Activated CD4-positive, alpha-beta T cell treated with anti-CD3 and anti-CD28 coated beads, Interleukin-2, Interleukin-4, amounts not matched to agents 100 ng/mL and 50 ng/mL, durations not matched to agents 16 hours and 8 hours (primary cell): ENCODE measurements at places on chromosomes 7 and 10.

- no peak for DNase-seq
Measured at GRCh38 chr10:69421611-69422308, 5.0 kb upstream of the TACR2 start.

DNA sequence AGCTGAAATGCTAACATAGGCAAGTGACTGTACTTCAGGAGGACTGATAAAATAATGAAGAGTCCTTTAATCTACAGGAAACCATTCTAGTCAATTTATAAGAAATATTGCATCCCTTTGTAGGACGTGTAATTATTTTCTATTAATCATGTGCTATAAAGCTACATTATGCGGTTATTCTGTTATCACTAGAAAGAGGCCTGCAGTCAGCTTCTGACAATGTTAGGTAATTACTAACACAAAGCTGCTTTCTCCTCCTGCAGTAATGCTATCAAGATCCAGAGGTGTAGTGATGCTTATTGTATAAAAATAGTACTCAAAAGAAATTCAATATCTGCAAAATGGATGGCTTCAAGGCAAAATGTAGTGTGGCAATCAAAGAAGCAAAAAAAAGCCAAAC is 191.1 kb downstream of the SKAP2 start:
- no peak for DNase-seq

DNA sequence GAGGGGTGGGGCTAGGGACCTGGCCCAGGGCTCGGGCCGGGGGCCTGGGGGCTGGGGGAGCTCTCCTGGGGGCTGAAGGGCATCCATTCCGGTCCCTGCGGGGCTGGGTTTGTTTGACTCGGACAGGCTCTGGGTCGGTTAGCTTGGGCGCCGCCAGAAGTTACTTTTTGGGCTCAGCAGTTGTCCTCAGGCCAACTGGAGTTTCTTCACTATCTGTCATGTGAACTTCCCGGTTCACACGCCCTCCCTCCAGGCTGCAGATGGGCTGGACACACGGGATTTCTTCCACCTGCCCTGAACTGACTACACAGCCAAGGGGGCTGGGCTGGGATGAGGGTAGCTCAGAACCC is 3.8 kb downstream of the SLC4A2 start:
- DNase-seq, result no peak

DNA sequence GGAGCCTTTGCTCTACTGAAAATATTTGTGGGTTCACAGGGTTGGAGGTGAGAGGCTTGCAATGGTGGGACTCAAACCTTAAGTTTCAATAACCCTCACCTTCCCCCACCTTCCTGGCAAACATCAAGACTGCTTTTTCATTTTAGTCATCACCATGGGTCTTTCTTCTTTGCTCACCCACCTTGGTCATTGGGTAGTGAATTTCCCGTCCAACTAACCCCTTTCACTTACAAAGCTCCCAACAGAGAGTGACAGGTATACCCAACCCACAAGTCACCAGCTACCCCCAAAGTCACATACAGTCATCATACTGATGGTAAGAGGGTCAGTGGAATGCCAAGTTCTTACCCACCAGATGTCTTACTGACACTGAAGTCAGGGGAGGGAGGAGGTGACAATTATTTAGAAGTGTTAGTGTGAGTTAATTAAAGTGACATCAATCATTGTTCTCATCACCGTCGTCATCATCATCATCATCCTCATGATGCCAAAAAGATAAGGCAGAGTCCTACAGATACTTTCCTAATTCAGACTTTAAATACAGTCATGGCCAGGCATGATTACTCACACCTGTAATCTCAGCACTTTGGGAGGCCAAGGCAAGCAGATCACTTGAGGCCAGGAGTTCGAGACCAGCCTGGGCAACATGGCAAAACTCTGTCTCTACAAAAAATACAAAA is 49.0 kb downstream of the PIK3AP1 start:
- DNase-seq, result no peak

DNA sequence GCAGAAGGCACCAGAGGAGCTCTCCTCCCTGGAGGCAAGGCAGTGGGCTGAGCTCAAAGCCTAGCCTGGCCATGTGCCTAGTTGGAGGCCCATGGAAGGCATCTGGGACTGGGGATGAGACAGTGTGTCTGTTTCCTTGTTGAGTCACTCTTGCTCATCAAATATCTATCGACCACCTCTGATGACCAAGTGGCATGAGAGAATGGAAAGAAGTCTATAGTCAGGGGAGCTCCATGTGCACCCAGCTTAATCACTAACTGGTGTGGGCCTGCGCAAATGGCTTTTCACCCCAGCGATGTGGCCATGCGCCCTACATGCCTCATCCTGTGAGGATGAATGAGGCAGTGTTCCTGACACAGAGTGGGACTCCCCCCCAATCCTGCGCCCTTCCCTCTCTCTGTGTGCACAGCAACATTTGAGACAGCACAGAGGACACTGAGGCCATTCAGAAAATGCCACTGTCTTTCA is 229.9 kb downstream of the RPS24 start:
- DNase-seq, result no peak

DNA sequence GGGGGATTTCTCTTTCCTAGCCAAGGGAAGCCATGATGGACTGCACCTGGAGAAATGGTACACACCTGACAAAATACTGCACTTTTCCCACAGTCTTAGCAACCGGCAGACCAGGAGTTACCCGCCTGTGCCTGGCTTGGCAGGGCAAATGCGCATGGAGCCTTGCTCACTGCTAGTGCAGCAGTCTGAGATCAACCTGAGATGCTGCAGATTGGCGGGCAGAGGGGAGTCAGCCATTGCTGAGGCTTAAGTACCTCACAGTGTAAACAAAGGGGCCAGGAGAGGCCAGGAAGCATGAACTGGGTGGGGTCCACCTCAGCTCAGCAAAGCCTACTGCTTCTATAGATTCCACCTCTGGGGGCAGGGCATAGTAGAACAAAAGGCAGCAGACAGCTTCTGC is 49.4 kb downstream of the OR13A1 start:
- DNase-seq, result no peak

GRCh38 chr10:84181631-84182030 is 8.0 kb downstream of the GPR15LG start:
- DNase-seq, result no peak

GRCh38 chr7:7148798-7149481 is 33.4 kb upstream of the C1GALT1 start:
- DNase-seq, result no peak

DNA sequence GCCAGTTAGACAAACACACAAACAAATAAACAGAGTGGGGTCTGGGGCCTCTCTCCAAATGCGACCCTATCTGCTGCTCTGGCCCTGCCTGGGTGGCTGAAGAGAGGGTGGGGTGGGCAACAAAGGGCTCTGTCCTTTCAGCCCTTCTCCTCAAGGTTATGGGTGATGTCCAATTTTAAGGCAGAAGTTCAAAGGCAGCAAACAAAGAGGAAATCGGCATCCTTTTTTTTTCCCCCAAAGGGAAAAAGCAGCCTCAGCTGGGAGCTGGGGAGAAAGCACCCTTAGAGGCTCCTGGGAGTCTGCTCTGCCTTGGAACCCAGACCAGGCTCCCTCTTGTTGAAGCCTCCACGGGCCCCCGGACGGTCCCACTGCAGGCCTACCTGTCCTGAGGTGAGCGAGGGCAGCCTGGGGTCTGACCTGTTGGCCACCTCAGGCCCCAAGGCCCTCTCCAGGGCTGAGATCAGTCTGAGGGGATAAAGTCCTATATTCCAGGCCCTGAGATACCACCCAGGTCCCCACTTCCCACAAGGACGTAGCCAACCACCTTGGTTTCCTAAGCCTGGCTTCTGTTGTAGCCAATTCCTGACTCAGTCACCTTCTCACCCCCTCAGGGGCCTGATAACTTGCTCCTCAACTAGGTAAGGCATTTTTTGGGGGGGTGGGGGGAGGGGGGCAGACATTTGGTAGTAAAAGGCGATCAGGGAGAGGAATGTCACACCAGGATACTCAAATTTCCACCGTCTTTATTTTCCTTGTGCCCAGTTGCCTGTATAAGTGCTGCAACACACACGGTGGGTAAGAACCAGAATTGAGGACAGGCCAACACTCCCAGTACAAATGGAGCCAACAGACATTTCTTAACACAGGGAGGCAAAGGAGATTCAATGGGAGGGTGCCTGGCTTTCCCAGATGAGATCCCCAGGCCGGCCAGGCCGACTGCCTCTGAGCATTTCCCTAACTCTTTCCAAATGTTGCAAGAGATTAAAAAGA is 4.3 kb downstream of the HOXA11 start:
- DNase-seq, result no peak
